Stimulated activated CD8-positive, alpha-beta memory T cell treated with anti-CD3 and anti-CD28 coated beads, Interleukin-15, amount 100 ng/mL, for 24 hours (primary cell): ENCODE measurements at places on chromosomes 2 and 18.

DNA sequence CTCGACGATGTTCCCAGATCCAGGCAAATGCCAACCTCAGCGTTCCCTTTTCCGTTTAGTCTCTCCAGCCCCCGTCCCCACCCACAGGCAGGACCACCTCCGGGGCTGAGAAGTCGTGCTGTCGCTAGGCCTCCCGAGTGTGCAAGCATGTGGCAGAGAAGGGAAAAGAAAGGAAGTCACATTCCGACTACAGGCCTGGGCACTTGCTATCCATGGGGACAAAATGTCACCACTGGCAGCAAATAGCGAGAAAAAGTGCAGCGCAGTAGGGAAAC lies 420 bp downstream of the PIGN start:
- DNase-seq = no peak

DNA sequence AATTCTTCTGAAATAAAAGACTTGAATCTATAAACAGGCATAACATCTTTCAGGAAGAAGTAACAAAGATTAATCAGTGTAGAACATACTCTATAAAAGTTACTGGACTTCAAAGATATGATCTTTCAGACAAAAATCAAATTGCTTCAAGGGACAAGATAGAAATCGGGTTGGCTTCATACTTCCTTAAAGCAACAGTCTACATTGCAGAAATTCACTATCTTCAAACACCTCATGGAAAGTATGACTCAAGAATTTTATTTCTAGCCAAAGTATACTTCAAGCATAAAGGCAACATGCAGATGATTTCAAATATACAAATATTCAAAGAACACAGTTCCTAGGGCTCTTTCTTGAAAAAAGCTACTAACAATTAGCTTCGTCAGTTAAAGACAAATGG lies 240.7 kb downstream of the SRBD1 start:
- no peak for DNase-seq

- DNase-seq = no peak
These were observed 158.9 kb upstream of the BOD1L2 start for GRCh38 chr18:56988022-56988421.

DNA sequence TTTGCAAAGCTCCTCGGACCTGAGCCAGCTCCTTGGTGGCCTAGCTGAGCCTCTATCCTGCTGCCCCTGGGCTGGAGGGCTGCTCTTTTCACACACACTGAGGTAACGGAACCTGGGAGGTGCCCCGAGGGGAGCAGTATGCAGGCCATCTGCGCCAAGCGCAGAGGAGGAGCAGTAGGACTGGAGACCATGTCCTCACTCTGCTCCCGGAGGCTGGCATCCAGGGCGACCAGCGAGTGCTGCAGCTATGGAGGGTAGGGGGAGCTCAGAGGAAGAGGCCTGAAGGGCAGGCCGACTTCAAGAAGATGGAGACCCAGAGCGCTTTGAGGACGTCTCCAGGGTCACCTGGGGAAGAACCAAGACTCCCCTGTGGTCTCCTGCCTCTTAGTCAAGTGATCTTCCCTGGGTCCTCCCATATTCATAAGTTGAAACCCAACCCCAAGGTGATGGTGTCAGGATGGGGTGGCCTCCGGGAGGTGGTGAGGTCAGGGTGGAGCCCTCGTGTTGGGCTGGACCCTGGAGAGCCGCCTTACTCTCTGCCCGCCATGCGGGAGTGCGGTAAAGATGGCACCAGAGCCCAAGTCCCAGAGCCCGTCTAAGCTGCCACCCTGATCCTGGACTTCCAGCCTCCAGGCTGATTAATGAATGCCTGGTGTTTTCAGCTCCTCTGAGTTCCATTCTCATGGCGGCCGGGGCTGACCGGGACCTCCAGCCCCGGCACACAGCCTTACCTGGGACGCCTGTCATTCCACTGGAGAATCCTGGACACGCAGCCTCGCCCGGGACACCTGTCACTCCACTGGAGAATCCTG lies 160.7 kb downstream of the NDUFA10 start:
- no peak for DNase-seq

DNA sequence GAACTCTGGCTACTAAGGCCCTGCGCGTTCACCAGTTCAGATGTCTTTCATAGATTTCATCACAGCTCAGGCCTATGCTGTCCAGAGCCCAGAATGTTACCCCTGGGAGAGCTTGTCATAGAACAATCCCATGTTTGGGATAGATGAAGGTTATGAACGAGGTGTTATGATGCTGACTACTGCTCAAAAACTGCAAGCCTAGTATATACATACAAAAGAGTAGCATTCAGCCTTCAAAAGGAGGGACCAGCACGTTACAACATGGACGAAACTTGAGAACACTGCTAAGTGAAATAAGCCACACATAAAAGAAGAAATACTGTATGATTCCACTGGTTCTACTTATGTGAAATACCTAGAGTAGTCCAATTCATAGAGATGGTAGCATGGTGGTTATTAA lies 401.9 kb downstream of the NBAS start:
- no peak for DNase-seq

DNA sequence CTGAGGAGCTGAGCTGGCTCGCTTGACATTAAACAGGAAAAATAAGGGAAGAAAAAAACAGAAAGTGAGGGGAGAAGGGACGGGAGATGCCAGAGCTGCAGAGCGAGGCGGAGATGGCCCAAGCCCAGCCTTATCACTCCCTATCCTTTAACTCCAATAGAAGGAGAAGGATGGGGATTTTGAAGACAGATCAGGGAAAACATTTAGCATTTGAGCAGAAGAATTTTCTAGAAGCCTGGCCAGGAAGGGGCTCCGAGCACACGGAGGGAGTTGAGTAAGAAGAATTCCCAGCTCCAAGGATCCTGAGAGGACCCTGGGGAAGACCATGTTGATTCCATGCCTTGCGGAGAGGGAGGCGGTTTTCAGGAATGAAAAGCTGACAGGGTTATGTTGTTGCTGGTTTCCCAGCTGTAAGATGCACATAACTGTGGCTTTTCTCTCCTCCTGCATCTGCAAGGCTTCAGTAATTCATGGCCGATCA lies 35.6 kb downstream of the TWIST2 start:
- DNase-seq = no peak

GRCh38 chr2:152134488-152135280 lies 35.8 kb upstream of the CACNB4 start:
- DNase-seq = no peak

- DNase-seq = no peak
These were observed 5.5 kb upstream of the TACR1 start for GRCh38 chr2:75204833-75205232.

- DNase-seq = no peak
These were observed 414.4 kb upstream of the CDH7 start for GRCh38 chr18:65336411-65336810.

DNA sequence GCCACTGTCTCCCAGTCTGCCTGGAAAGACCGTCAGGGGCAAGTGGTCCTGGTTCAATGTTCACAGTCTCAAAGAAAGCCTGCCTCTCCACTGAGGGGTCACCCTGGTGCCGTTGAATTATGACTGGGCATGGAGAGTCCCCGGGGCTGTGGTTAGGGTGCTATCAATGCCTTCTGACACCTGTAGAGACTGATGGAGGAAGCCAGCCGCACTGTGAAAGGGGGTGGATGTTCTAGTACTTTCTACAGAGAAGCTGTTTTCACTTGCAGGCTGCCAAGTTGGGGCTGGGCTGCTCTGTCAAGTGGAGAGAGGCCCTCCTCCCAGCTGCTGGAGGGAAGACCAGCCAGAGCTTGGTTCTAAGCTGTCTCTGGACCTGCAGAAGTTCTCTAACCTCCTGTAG lies 80.5 kb downstream of the BCL2L11 start:
- no peak for DNase-seq

DNA sequence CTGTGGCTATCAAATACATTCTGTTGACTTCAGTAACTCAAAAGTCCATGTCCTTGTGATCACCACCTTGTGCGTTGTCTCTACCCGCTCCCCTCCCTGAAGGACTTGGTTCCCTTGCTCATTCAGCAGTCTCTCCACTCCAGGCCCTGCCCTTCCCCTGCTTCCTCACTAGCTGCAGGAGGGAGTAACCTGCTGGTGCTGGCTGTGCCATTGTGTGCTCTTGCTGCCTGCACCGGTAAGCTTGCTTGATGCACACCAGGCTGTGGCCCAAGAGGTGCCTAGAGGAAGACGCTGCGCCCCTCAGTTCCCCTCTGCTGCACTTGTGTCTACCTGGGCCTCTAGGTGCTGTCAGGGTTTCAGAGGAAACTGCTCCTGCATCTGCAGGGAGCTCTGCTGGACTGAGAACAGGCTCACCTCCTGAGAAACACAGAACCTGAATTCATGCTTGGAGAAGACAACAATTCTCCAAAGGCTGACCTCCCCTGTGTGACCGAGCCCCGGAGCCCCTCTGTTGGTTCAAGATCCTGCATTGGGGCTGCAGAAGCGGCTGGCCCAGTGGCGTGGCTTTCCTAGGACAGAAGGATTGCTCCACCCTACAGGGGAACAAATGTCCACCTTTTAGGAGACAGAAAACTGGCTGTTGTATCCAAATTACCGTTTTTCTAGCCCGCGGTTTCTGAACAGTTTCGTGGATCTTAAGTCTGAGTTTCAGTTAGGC lies 33.6 kb downstream of the PTPRM start:
- DNase-seq = no peak

DNA sequence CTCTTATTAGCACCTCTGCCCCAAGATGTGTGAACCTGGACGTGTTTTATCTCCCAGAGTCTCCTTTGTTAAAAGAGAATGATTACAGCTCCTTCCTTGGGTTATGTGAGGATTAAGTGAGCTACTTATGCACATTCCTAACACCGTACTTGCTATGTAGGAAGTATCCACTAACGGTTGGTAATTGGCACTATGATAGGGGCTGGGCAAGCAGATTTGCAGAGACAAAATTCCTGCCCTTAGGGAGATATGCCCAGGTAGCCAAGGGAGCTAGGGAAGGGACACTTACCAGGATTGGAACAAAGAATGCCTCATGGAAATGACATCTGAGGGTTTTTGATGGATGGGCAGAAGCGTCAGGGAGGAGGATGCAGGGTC lies 11.5 kb upstream of the ALPK2 start:
- no peak for DNase-seq

DNA sequence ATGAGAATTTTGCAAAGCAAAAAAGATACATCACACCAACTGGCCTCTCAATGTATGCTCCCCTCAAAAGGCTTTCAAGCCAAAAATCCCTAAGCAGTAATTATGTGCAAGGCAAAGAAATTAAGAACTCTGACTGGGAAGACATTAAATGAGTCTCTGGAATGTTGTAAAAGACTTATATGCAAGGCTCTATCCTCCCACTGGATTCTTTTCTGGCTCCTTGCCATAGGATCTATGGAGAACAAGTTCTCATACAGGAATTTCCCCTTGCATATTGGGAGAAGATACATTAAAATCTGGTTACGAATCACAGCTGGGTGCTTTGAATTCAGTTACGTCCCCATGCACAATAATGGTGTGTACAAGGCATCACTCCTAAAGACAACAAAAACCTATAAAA lies 73.4 kb upstream of the ATL2 start:
- no peak for DNase-seq

GRCh38 chr2:179264368-179265081 lies at the start of gene SESTD1:
Gene SESTD1 (minus strand): TSS chr2:179264832. CDS start chr2:179191841, 72,991 bp downstream.
- DNase-seq = peak; percentile 17

DNA sequence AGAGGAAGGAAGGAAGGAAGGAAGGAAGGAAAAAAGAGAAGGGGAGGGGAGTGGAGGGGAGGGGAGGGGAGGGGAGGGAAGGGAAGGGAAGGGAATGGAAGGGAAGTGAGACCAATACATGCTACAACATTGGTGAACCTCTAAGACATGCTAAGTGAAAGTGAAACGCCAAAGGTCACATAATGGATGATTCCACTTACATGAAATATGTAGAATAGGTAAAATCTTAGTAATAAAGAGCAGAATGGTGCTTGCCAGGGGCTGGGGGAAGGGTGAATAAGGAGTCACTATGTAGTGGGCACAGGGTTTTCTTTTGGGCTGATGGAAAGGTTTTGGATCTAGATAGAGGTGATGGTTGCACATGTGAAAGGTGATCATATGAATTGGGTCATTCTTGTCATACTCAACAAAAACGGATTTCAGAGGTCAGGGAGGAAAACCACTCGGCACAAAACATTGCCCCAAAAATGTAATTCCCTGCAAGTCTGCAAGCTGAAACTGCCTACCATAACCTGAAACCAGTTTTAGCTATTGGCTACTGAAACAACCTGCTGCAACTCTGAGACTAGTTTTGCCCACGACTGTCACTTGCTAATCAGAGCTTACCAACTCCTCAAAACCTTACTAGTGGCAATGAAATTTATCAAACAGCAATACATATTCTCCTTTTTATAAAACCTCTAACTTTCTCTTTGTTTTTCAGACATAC lies 59.2 kb downstream of the CCDC141 start:
- no peak for DNase-seq

DNA sequence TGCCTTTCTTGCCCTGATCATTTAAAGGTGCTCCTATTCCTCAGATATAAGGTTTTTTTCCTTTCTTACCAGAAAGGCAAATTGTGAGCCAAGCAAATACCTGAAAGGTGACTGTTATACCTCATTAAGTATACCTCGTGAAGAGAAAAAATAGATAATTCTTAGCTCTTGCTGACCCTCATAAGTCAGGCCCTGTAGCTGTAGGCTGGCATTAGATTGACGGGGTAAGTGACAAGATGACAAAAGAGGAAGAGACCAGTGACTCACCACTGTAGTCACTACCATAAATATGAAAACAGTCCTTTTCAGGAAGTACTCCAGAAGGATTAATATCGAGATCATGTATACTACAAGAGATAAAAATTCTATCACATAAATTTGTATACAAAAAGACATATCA lies 104.6 kb downstream of the PTPN4 start:
- DNase-seq = no peak

- no peak for DNase-seq
These were observed 19.9 kb downstream of the KCNG2 start for GRCh38 chr18:79817607-79817998.

DNA sequence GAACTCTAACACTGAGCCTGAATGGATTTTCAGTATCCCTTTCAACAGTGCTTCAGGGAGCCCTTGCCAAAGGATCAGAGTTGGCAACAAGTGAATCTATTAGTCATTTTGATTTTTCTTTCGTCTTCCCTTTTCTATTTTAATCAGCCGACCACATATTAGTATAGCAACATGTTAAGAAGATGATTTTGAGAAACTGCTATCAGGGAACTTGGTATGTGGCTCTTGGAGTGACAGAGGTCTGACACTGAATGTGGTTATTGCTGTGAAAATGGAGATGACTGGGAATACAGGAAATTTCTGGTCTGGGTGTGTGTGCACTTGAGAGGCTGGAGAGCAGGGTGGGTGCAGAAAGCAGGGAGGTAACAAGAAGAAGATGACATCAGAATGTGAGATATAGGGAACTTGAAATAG lies 28.7 kb upstream of the IL1RL1 start:
- DNase-seq = no peak

DNA sequence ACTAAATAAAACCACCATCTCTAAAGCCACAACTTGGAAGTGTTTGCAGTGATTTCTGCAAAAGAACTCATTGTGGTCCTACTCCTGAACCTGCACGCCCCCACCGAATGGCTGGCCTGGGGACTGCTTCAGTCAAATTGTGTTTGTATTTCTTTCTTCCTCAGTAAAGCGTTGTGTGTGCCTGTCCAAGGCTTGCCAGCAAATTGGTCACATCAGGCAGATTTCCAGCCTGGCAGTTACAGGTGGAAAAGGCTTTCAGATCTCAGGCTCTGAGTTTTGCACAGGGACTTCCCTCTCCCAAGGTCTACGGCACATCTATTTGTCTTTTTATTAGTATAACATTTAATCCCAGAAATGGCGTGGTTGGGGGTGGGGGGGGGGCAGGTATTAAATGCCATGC lies 54.0 kb upstream of the NOSTRIN start:
- no peak for DNase-seq

- DNase-seq = no peak
These were observed 20.1 kb downstream of the SLC66A3 start for GRCh38 chr2:11175293-11175795.
